ENCODE measurements at places on chromosomes 12 and 14.

DNA sequence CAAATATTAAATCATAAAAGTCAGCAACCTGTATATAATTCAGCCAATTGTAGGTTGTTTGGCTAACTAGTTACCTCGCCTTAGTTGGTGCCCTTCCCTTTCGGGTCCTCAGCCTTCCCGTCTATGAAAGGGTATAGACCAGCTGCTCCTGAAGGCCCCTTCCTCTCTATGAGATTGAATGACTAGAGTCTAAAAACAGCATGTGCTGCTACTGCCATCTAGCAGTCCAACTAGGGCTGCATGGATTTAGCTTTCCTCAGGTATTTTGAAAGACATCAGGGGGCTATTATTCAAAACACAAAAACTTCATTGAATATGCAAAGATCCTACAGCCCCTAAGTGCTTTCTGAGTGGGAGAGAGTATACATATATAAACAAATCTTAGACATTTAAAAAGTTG, 37.0 kb upstream of the TMEM263 start:
- no peak for DNase-seq

GRCh38 chr12:78181544-78182162, 351.0 kb downstream of the NAV3 start:
- DNase-seq = no peak

- DNase-seq = peak; percentile 50
These were observed 644 bp downstream of the NAB2 start for GRCh38 chr12:57089271-57090245.

DNA sequence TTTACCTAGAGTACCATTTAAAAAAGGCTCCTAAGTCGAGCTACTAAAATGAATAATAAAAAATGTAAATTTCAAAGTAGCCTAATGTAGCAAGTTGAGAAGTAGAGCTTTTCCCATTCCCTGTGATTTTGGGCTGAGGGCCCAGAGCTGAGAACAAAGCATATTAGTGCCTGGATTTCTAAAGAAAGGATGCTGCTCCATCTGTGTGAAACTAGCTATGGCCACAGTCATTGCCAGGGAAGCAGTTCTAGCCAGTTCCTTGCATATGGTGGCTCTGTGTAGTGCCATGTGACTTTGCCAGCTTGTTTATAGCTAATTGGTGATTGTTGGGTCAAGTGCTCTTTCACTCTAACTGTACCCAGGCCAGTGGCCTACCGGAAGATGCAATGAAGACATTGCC, 20.4 kb upstream of the FBXO33 start:
- no peak for DNase-seq

GRCh38 chr14:102998393-102998792, 59.0 kb downstream of the CDC42BPB start:
- DNase-seq = no peak
